Kidney epithelial cell (primary cell): ENCODE measurements at places on chromosomes 5 and 9. TPM values are rescaled to one million over a fixed set of nuclear protein-coding genes. Genes with fewer than 3 reads are reported as not detected.

Gene DDX4
- not detected in 2 replicates for total RNA-seq

- no peak for DNase-seq
Observed at GRCh38 chr5:150148117-150148927, 7.3 kb downstream of the PDGFRB start.

GRCh38 chr5:95347506-95348120 is 43.6 kb upstream of the FAM81B start:
- DNase-seq: no peak

- DNase-seq: no peak
Observed at GRCh38 chr5:62287237-62287636, 18.8 kb upstream of the KIF2A start.

Gene SLC34A1
- total RNA-seq: not detected in 2 replicates

GRCh38 chr5:133861161-133861737 is 107.2 kb downstream of the C5orf15 start:
- DNase-seq: no peak
